ENCODE measurements at places on chromosomes 4 and X.

- no peak for DNase-seq
Measured at GRCh38 chrX:24023972-24024669, 2.9 kb downstream of the KLHL15 start.

DNA sequence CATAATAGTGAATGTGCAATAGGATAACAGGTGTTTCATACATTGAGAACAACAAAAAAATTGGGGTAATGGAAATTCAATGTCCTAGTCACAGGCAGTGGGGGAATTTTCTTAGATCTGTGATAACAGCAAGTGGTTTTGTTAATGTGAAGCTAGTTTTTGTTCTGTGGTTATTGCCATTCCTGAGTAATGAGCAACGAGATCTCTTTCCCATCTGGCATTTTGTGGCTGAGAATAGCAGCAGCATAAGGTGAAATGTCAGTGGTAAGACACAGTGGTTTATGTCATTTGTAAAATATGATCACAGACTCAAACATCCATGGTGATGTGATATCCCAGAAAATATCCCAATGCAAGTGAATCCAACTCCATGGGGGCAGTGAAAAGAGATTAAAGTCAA lies 497.5 kb downstream of the KCNIP4 start:
- peak; percentile 63 for DNase-seq

GRCh38 chr4:148196164-148196563 lies 246.1 kb downstream of the NR3C2 start:
- no peak for DNase-seq

DNA sequence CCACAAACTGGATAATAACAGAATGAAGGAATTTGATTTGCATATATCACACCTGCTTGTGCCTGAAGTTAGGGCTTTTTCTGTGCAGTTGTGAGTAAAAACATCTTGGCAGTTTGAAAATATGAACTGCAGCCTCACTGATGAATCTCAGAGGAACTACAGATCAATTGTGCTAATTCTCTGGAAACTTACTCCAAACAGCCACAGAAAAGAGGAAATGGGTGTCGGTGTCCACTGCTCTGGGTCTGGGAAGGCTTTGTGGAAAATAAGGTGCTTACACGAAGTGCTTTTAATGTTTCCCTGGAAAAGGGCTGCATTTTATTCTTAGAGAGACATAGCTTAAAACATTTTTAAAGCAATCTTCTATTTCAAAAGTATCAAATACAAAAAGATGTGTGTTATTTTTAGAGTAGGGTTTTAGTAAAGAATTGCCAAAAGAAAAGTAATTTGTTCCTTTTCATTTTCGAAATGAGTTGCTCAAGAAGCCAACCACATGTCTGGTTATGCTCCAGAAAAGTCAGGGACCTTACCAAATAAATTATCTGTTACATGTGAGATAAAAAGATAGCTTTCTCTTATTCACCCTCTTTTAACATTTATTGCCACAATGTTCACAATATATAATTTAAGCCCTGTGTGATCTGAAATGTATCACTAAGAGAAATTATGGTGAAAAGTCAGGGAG lies 240.1 kb downstream of the FRAS1 start:
- DNase-seq, result no peak

GRCh38 chr4:6264225-6264540 lies 5.5 kb upstream of the WFS1 start:
- DNase-seq, result peak; percentile 22

DNA sequence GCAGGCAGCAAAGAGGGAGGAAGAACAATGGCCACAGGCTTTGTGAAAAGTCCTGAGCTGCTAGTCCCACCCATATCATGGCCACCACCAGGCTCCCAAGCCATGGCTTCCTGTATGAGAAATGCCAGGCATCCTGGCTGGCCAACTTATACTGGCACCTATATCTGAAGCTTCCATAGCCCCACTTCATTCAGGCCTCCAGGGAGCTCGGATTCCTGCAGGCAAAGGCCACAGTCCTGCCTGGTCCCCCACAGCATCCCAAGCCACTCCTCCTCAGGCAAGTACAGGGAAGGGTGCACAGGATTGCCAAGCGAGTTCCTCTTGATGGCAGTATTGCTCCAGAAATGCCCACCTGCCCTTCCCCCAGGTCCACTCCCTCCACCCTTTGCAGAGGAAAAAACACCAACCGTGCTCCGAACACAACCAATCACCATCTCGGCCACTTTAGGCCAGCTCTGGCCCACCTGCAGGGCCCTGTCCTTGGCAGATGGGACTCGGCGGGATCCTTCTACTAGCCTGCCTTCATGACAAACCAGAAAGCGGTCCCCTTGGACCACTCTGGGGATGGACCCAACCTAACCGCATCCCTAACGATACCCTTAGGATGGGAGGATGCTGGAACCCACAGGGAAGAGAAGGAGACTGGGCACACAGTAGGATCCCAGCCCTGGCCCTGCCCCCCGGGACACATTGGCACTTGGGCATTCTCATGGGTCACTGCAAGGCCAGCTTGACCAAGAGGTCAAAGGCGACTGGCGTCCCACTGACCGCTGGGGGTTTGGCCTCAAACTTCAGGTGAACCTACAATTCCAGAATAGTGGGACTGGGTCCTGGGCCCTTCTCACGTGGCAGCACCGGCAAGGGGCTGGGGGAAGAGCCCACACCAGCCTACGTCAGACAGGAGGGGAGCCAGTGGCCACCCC lies 220.4 kb upstream of the AGTR2 start:
- no peak for DNase-seq

- peak; percentile 26 for DNase-seq
Measured at GRCh38 chrX:135328421-135329005, 19.2 kb downstream of the ETDC start.

DNA sequence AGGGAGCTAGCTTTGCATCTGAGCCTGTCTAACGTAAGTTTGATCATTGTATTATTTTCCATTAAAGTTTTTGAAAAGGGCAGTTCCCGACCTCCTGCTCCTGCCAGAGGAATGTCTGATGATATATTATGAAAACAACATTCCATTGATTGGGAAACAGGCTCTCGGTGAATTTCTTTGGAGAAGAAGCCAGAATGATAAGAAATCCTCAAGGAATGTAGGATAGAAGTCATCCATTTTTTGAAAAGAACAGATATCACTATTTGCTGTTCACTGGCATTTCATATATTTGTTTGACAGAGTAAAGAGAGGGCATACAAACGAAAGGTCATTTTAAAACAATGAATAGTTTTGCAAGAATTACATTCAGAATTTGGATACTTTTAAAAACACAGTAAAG lies 781.0 kb upstream of the HTR2C start:
- no peak for DNase-seq

DNA sequence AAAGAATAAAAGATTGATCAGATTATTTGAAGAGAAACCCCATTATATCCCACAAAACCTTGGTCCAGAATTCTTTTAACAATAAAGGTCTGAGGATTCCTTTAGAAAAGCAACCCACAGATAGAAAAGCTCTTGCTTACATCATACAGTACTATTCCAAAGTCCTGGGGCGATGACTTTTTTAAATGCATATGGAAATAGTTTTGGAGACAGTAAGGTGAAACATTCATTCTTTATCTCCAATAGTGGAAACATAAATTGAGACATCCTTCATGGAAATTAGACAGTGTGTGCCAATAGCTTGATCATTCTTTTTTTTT lies 85.7 kb upstream of the UCP1 start:
- no peak for DNase-seq

GRCh38 chrX:43005561-43005960 lies 227.6 kb upstream of the PPP1R2C start:
- DNase-seq, result no peak

DNA sequence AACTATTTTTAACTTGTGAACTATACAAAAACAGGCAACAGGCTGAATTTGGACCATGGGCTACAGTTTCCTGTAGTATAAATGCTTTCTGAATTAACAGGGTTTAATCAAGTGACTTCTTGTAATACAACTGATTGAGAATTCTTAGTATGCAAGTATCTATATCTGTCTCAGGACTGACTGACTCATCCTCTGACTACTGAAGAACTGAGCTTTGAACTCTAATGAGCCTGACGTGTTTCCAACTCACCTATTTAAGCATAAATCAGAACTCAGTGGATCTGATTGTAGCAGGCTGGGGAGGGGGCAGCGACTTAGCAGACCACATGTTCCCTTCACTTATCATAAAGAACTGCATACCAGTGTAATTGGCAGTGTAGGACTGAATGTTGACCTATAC lies 7.8 kb downstream of the SPATA4 start:
- DNase-seq, result no peak

- DNase-seq, result no peak
Measured at GRCh38 chrX:63785708-63786040, 660 bp upstream of the ARHGEF9 start.

GRCh38 chr4:19164334-19164733 lies 1087.4 kb upstream of the SLIT2 start:
- no peak for DNase-seq

DNA sequence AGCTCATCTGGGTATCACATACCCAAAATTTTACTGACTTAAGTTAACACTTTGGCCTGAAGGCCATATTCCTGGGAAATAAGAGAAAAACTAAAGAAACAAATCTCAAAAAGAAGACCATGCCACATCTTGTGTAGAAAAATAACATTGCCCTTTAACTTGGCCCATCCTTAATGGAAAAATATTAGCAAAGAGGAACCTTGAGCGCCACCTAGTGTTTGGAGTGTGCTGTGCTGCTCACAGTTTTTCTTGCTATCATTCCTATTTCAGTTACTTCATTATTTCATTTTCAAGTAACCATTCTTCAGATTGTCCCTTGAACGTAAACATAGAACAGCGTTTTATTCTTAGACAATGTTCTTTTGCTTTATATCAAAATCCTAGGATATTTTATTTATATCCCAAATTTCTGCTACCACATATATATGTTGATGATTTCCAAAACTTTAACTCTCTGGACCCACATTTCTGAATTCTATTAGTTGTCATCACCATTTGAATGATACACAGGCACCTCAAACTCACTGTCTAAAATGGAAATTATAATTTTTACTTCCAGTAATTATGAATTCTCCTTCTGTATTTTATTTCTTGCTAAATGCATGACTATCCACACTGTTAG lies 999.0 kb upstream of the ADGRL3 start:
- peak; percentile 55 for DNase-seq

DNA sequence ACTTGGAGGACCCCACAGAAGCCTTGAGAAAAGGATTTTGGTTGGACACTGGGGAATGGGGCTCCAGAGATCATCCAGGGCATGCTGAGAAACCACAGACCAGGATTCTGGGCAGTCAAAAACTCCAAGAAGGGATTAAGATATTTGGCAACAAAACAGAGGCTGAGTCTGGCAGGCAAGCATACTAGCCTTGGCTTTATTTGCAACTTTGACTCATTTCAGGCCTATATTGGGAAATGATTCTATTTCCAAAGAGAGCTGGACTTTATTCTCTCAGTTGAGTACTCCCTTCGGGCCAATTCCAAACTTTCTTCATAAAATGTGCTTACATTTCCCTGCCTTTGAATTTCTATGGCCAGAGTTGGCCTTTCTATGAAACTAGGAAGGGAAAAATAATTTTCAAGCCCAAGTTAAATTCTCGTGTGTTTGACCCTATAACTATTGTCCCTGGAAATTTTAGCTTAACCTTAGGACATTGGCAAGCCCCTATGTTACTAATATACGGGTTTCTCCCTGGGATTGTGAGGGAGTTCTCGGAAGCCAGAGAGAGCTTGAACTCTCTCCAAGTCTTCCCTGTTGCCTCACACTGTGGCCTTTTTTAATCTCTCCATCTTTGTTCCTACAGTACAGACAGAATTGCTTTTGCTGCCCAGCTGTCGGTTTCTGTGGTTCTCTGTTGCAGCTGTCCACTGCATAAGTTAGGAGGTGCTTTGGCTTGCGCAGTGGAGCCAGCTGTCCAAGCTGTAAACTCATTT lies 112.6 kb upstream of the FAM9A start:
- peak; percentile 28 for DNase-seq
